Hematopoietic multipotent progenitor cell treated with erythropoietin and hydrocortisone succinate and interleukin-3 and kit ligand, for 6 days (in vitro differentiated cells): ENCODE measurements at places on chromosomes 3 and 15.

DNA sequence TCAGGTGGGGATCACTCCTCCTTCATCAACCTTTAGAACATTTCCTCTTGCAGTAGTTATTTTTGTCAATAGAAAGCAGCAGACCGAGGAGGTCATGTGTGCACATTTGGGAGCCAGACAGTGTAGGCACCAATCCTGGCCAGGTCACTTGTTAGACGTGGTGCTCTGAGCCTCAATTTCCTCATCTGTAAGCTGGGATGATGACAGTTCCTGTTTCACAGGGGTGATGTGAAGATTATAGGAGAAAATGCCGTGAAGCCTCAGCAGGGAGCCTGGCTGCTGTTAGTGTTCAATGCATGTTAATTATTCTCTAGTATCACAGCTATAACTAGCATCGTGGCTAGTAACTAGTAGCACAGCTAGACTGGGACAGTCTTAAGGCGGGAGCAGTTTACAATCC, 64.7 kb downstream of the ATP2B2 start:
- no peak for DNase-seq

GRCh38 chr3:14170531-14171159, 7.8 kb downstream of the XPC start:
- DNase-seq, result no peak

DNA sequence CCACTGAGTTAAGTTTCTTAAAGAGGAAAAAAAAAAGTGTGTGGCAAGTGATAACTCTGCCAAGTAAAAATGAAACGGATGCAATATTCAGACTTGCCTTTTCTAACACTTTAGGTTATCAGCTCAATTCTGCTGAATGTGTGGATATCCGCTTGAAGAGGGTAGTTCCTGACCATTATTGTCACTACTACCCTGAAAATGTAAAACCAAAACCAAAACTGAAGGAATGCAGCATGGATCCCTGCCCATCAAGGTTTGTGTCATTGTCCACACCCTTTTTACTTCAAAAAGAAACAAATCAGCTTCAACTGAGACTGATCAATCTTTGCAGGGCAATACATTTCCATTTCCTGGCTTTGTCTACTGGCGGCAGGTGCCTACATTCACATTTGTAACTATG, 236.1 kb downstream of the ADAMTSL3 start:
- DNase-seq, result no peak

- no peak for DNase-seq
Observed at GRCh38 chr15:58454950-58455401, 23.2 kb downstream of the LIPC start.

DNA sequence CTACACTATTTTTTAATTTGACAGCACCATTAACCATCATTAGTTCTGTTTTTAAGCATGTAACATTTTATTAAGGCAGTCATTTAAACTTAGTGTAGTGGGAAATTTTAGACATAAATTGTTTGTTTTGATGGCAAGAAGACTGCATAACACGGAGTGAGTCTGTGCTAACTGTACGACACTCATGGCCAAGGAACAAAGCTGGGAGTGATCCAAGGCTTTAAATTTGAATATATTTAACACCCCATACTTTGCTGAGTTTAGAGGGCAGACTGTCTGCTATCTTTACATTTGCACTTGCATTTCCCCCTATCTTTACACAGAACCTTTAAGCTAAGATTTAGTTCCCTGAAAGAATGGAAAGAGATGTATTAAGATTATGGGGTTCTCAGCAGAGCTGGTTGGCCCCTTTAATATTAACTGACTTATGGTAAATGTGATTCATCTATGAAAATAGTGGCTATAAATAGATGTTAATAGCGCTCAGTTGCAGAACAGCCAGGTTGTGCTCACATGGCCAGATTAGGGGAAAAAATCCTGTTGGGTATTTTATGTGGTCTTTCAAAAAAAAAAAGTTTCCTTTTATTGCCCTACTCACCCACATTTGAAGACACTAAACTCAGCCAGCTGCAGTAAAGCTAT, 120.7 kb downstream of the CMSS1 start:
- no peak for DNase-seq

DNA sequence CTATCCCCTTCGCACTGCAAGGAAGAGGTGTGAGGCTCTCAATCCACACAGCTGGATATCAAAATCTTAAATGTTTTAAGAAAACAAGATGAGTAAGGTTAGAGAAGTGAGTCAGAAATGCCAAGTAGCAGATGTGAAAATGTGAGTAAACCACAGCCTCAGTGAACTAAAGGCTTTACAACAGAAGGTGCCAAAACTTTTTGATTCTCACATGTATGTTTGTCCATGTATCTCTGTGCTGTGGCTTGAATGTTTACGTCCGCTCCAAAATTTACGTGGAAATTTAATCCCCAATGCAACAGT, 126.8 kb upstream of the PFN2 start:
- no peak for DNase-seq

DNA sequence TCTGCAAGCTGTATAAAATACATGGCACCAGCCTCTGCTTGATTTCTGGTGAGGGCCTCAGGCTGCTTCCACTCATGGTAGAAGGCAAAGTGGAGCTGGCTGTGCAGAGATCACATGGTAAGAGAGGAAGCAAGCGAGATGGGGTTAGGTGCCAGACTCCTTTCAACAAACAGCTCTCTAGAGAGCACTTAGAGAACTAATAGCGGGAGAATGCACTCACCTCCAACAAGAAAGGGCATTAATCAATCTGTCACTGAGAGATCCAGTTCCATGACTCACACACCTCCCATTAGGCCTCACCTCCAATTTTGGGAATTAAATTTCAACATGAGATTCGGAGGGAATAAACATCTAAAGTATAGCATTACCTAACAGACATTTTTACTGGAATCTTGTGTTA, 644.1 kb upstream of the ARRDC4 start:
- no peak for DNase-seq

GRCh38 chr3:138296639-138297038, 33.0 kb downstream of the NME9 start:
- DNase-seq, result no peak

- no peak for DNase-seq
Observed at GRCh38 chr15:60399246-60399915, 1.6 kb upstream of the ANXA2 start.

DNA sequence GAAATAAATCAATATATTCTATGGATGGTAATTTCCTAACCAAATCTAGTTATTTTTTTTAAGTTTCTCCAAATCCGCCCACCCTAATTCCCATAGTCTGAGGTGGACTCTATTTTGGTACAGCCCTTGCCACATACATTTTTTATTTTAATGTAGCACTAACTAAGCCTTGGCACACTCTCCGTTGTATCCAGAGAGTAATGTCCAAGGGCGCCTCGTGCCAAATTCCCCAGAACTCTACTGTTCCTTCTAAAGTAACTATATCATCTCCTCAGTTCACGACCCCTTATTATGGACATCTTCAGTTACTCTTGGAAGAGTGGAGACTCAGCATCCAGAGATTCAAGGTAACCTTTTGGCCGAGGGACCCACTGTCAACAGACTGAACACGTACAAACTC, 1.3 kb downstream of the VGLL3 start:
- DNase-seq, result no peak

- DNase-seq, result no peak
Observed at GRCh38 chr3:72678380-72678779, 169.9 kb downstream of the SHQ1 start.

GRCh38 chr3:100844063-100844936, 135.0 kb downstream of the TFG start:
- DNase-seq, result no peak

GRCh38 chr15:31472636-31473384, 146.2 kb downstream of the KLF13 start:
- DNase-seq, result no peak

GRCh38 chr15:96565266-96565665, 234.8 kb downstream of the NR2F2 start:
- DNase-seq, result no peak

DNA sequence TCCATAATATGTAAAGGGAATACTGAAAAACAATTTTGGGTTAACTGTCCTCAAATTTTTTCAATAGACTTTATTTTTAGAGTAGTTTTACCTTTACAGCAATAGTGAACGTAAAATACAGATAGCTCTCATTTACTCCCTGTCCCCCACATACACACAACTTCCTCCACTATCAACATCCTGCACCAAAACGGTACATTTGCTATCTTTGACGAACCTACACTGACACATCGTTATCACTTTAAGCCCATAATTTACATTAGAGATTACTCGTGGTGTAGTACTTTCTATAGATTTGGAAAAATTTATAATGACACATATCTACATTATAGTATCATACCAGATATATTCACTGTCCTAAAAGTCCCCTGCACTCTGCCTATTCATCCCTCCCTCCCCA, 16.9 kb upstream of the P2RY1 start:
- DNase-seq, result peak; percentile 73

DNA sequence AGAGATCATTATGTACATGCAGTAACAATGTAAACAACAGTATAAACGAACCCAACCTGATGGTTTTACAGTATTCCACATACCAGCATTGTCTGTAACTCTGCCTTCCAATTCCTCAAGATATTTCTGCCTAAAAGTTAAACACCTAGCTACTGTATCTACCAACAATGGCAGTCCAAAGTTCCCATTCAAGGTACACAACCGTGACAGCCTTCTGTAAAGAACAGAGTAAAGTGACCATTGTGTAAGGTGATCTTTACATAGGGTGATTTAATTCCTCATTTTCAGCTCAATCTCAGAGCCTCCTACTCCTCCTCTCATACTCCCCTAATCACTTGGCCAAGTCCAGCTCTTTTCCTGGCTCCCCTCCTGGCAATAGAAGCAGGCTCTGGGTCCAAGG, 10.4 kb downstream of the SECISBP2L start:
- DNase-seq, result no peak

DNA sequence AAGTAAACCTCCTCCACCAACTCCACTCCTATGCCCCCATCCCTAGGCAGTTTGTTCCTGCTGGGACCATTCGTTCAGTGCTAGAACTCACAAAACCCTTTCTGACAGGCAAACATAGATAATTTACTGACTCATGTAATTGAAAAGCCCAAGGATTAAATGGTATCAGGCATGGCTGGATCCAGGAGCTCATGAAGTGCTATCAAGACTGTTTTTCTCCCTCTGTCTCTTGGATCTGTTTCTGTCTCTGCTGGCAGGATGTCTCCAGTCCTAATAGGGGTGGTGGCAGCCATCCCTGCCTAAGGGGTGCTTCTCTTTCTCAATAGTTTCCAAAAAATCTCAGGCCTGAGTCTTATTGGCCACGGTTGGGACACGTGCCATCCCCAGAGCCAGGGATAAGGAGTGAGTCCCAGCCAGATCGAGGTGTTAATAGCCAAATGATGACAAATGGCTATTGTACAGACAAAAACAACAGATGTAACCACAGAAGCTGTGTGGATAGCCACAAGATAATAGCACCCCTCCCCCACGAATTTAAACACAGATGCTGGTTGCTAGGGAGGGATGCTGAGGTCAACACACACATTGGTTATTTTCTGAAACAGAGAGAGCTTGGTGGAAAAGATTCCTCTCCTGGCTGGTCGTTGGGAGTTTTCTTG, 168.6 kb downstream of the SHQ1 start:
- DNase-seq, result peak; percentile 42

GRCh38 chr3:189954733-189955665, 165.7 kb downstream of the P3H2 start:
- no peak for DNase-seq

GRCh38 chr3:113222451-113223086, 11.2 kb downstream of the BOC start:
- no peak for DNase-seq

DNA sequence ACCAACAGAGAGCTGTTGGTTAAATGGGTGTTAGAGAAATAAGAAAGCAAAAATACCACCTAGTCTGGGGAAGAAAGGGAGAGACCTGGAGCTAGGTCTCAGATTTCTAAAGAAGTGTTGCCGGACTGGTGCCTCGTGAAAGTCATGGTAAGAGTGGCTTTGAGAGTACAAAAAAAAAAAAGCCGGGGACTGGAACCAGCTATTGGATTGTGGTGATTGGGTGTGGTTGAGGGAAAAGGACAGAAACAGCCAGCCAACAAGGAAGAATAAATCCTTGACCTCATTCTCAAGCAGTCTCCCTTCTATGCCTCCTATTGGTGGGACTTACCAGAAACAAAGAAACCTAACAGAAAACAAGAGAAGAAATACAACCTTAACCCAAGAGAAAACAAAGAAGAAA, 346.4 kb upstream of the KCNMB2 start:
- no peak for DNase-seq

- DNase-seq, result no peak
Observed at GRCh38 chr15:100058458-100058857, 283.3 kb downstream of the ADAMTS17 start.
